ENCODE measurements at places on chromosomes 16 and 17.

- no peak for DNase-seq
Observed at GRCh38 chr16:47640661-47641060, 179.5 kb downstream of the PHKB start.

GRCh38 chr16:57770361-57770760 lies 31.9 kb downstream of the KIFC3 start:
- DNase-seq, result no peak

DNA sequence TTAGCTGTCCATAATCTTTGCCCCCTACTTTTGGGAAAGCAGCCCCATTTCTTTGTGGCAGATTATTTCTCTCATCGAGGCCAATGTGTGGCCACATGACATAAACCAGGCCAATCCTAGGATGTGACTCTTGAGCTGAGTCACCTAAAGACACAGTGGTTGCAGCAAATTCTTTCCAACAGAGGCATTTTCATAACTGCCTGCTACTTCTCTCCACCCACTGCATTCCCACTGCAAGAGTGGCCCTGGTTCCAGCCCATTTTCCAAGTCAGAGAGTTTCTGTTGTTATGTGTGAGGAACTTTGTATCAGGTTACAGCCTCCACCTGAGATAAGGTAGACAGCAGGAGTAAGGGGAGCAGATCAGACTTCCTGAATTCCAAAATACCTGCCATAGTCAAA lies 195.2 kb downstream of the RGS9 start:
- DNase-seq, result no peak

GRCh38 chr16:2212362-2213324 lies 2.0 kb upstream of the BRICD5 start:
- DNase-seq, result no peak

- no peak for DNase-seq
Observed at GRCh38 chr16:1291576-1291974, 17.9 kb upstream of the UBE2I start.

DNA sequence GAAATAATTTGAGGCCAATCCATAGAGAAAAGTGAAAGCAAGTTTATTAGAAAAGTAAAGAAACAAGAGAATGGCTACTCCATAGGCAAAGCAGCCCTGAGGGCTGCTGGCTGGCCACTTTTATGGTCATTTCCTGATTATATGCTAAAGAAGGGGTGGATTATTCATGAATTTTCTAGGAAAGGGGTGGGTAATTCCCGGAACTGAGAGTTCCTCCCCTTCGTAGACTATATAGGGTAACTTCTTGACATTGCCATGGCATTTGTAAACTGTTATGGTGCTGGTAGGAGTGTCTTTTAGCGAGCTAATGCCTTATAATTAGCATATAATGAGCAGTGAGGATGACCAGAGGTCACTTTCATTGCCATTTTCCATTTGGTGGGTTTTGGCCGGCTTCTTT lies 4.4 kb downstream of the DHRS7B start:
- DNase-seq, result no peak

DNA sequence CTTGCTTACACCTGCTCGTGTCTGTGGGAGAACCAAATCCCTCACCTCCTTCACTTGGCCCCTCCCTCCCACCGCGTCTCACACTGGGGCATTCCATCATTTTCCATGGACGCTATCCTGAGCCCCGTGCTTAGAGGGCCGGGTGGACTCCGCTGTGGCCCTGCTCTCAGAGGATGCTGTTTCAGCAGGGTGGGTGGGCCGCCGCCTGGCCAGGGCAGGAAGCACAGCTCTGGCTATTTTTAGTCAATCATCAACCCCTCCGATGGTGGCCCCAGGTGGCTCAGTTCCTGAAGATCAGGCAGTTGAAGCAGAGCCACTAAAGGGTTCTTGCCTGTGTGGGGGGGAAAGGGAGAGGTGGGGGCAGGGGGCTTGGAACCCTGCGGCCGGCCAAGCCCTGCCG lies 230.3 kb downstream of the ENGASE start:
- DNase-seq, result no peak

DNA sequence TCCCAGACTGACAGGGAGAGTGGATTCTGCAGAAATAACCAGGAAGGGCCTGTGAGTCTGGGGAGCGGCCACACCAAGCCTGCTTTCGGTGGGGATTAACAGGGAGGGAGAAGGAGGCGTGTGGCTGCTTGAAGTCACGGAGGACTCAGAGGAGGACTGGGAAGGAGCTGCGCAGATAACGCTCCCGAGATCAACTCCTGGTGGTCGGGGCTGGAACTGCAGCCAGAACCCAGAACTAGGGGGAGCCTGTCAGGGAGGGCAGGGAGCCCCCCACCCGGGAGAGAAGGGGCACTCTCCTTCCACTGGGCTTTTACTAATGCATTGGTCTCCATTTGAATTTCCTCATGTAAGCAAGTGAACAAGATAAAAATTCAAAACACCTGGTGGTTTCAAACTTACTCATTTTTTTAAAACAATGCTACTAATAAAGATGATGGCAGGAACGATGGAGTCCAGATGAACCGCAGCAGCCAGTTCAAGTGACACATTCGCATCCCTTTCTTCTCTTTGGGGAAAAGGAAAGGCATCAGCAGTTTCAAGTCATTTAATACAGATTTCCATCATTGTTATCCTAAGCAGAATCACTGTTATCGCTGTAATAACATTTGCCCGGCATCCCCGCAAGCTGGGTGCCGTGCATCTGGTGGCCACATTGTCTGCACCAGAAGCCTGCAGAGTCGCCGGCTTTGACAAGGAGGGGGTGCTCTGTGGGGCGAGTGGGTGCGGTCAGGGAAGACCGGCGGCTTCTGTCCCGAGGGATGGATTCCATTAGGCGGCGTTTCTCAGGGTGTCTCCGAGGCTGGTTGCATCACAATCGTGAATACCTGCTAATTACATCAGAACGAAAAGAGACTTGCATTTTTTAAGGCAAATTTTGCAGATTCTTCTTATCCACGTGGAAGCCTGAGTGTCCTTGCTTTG lies 183.0 kb downstream of the FOXL1 start:
- DNase-seq, result peak; percentile 6

- DNase-seq, result no peak
Observed at GRCh38 chr17:81427173-81428120, 32.2 kb downstream of the BAHCC1 start.

- DNase-seq, result no peak
Observed at GRCh38 chr16:1156055-1156982, 3.4 kb downstream of the CACNA1H start.

GRCh38 chr16:90081606-90081970 lies 4.5 kb upstream of the PRDM7 start:
- DNase-seq, result no peak

GRCh38 chr16:592518-593306 lies 2.8 kb downstream of the RAB40C start:
- DNase-seq, result no peak

GRCh38 chr17:65433592-65433991 lies 127.9 kb downstream of the AXIN2 start:
- DNase-seq, result no peak

GRCh38 chr16:1908983-1909382 lies 9.2 kb downstream of the HS3ST6 start:
- DNase-seq, result no peak

GRCh38 chr16:52090080-52090479 lies 456.9 kb downstream of the TOX3 start:
- DNase-seq, result no peak

- DNase-seq, result peak; percentile 95
Observed at GRCh38 chr17:7843536-7844291, 9.7 kb downstream of the KDM6B start.

DNA sequence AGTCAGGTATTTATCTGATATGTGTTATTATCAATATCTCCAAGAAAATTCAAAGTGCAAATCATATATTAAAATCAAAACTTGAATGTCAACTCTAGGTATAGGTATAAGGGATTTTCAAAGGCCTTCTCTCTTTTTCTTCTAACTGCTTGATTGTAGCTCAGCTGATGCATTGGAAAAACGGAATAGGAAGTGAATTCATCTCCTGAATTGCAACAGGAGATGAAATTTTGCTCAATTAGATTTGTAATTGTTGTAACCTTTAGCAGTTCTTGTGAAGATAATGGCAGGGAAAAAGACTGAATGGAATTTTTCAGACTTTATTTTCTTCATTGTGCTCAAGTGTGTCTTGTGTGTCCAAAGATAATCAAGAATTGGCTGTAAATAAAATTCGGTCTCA lies 190.2 kb upstream of the KCNJ16 start:
- DNase-seq, result no peak
